ENCODE measurements at places on chromosomes 4 and X.
A peak's percentile ranks its signal among the peaks of the same experiment; 100 is the strongest.

- no peak for DNase-seq
Measured at GRCh38 chrX:136065044-136065671, 79.9 kb downstream of the SLC9A6 start.

DNA sequence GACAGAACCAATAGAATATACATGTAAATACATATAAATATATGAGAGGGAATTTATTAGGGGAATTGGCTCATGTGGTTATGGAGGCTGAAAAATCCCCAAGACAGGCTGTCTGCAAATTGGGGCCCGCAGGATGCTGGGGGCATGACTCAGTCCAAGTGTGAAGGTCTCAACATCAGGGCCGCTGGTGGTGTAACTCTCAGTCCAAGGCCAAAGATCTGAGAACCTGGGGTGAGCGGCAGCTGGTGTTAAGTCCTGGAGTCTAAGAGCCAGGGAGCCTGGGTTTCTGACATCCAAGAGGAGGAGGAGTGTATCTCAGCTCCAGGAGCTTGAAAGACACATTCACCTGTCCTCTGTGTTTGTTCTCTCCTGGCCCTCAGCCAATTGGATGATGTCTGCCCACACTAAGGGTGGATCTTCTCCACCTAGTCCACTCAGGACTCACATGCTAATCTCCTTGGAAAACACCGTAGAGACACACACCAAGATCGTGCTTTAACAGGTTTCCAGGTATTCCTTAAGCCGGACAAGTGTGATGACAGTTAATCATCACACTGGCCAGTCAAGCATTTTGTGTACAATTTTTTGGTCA lies 28.9 kb downstream of the TIGD2 start:
- DNase-seq: no peak

DNA sequence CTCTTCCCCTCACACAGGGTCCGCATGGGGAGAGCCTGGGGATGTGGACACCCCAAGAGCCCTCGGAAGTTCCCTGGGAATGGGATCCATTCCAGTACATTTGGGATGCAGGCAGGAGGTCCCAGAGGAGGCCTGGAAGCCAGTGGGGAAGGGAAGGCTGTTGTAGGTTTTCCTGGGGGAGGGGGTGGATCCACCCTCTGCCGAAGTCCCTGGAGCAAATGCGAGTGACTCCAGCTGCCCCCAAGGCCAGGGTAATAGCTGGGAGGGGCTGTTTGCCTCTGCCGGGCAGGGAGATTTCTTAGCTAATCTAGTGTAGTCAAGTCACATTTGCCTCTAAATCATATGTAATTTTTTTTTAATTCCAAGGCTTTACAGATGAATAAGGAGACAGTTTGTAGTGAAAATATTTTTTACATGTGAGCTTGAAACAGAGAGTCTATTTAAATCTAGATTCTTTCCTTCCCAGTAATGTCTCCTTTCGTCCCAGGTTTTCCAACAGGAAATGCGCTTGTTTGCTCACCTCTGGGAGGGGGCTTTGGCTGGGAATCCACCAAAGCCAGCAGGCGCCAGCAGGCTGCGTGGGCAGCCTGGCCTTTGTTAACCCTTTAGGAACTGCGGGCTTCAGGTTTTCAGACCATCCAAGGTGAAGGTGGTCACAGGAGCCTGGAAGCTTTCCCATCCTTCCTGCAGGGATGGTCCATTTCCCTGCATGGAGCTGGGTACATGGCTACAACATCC lies 26.8 kb downstream of the SH3TC1 start:
- no peak for DNase-seq

GRCh38 chrX:103805860-103806259 lies 26.2 kb downstream of the RAB9B start:
- no peak for DNase-seq

GRCh38 chr4:25290490-25291067 lies 22.0 kb upstream of the ZCCHC4 start:
- no peak for DNase-seq

- no peak for DNase-seq
Measured at GRCh38 chr4:10017037-10017893, 4.0 kb downstream of the SLC2A9 start.

DNA sequence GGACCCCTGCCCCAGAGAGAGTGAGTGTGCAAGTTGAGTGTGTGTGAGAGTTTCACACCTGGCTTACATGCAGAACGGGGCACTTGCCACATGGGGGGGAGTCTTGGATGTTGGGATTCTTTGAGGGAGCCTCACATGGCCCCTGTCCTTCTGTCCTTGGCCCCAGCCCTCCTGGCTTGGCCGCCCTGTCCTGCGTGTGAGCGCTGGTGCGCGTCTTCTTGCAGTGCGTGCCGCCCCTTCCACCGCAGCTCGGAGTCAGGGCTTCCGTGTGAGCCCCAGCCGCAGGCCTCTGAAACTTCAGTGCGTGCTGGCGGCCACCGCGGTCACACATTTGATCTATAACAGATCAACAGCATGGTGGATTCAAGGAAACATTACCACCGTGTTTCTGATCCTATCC lies 30.1 kb upstream of the HGFAC start:
- DNase-seq: no peak

- DNase-seq: no peak
Measured at GRCh38 chr4:25213347-25213979, 20.4 kb upstream of the PI4K2B start.

GRCh38 chr4:100742045-100742444 lies 224.2 kb upstream of the EMCN start:
- no peak for DNase-seq

GRCh38 chrX:132119283-132119682 lies 8.5 kb downstream of the FRMD7 start:
- no peak for DNase-seq

DNA sequence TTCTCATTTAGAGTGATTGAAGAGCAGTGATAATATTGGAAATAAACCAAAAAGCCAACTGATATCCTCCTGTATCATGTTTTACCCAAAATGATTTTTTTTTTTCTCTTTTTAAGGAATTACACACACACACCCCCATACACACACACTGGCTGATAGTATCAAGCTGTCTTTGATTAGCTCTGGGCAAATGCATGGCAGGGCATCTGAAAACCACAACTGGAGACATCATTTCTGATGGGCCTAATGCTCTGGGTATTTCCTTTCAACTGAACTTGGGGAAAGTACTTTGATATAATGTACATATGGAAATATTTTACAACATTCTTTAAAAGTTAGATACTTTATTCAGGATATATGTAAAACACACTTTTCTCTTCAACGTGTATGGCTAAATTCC lies 14.2 kb upstream of the OSTC start:
- no peak for DNase-seq

DNA sequence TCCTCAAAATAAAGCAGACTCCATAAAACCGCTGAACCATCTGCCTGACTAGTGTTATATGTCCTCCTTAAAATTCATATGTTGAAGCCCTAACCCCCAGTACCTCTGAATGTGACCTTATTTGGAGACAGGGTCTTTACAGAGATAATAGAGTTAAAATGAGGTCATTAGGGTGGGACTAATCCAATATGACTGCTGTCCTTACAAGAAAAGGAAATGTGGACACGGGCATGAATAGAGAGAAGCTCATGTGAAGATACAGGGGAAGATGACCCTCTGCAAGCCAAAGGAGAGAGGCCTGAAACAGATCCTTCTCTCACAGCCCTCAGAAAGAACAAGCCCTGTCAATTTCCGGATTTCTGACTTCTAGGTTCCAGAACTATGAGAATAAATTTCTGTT lies 82.0 kb upstream of the KLHL13 start:
- no peak for DNase-seq

GRCh38 chrX:66677430-66677829 lies 38.6 kb upstream of the EDA2R start:
- DNase-seq: no peak

DNA sequence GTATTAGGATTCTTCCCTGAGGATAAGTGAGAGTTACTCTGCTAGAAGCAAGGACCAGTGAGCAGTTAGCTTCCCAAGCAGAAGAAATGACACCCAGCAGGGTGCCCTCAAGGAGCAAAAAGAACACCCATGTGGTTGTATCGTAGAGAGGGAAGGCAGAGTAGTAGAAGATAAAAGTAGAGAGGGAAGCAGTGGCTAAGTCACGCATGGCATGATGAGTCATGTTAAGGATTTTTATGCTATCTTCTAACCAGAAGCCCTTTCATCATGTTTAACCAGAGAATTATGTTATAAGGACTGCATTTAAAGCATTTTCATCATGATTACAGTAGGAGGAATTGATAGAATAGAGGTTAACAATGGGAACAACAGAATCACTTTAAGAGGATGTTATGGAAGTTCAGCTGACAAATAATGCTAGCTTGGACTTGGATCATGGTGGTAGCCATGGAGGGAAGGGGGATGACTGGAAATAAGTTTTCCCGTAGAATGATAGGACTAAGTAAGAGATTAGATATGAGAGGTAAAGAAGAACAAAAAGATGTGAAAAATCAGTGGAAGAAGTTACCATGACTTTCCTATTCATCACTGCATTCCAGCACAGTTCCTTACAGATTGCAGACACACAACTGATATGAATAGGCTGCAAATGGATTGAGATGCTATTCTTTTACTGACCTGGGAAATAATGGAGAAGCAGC lies 383.5 kb upstream of the INTU start:
- no peak for DNase-seq

- DNase-seq: no peak
Measured at GRCh38 chr4:142913034-142913433, 66.9 kb upstream of the INPP4B start.

- no peak for DNase-seq
Measured at GRCh38 chrX:134971926-134972325, 18.9 kb upstream of the SMIM10 start.

DNA sequence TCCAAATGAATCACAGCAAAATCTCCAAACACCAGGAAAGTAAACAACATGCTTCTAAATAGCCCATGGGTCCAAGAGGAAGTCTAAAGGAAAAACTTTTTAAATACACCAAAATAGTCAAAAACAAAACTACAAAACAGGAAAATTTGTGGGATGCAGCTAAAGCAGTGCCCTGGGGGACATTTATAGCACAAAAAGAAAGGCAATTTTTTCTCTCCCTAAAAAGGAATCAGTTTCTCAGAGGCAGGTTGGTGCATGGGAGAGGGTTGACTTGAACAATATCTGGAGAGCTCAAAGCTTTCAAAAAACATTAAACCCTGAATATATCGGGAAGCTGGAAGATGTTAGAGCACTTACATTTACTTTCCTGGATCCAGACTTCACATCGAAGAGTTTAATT lies 15.7 kb upstream of the DUSP9 start:
- no peak for DNase-seq

DNA sequence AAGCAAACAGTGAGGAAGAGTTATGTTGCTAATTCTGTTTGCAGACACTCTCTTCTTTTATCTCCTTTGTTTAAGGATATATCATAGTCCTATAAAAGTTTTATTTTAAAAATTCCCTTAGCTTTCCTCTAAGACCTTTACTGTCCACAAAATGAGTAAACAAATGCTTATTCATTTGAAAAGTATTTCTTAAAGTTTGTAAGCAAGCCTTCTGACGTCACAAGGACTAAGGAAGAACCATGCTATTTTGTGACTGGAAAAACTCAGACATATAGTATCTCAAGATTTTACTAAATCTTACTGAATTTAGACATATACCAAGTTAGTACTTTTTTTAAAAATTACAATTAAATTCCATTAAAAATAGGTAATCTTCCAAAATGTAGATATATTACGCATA lies 5.2 kb upstream of the RBMXL3 start:
- no peak for DNase-seq

DNA sequence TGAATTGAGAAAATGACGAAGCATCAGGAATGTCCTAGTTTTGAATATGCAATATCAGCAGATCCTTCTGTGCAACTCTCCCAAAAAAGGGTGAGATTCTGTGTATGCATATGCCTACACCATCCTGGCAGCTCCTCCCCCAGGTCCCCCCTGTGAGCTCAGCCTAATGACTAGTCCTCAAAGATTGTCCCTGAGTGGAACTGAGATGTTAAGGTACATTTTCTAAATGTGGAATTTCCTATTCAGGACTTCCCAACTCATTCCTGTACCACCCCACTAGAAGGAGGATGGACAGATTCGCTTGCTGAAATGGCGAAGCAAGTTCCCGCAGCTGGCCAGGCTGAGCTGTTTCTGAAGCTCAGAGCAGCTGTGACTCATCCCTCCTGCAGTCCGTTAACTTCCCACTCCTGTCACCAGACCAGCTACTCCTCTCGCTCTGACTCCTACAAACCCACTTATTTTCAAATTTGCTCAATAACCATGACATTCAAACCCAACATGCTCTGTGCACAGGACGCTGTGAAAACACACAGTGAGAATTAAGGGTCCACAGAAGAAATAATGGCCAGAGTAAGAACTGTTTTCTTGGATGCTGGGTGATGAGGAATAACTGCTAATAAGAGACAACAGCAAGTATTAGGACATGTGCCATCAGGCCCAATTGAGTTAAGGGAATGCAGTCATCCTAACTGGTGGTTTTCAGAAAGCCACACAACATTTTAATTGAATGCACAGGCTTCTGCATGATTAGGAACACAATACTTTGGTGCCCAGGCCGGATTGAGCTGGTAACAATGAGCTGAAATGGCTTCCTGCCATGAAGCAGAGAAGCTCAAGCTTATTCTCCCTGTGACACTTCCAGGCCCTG lies 40.0 kb upstream of the IRF2 start:
- peak; percentile 34 for DNase-seq
